Fibroblast of skin of abdomen (primary cell): ENCODE measurements at places on chromosomes 1 and 21.

GRCh38 chr1:221204055-221204833 lies 325.0 kb downstream of the HLX start:
- DNase-seq = no peak

GRCh38 chr1:232457595-232457994 lies 172.3 kb downstream of the SIPA1L2 start:
- DNase-seq = no peak

DNA sequence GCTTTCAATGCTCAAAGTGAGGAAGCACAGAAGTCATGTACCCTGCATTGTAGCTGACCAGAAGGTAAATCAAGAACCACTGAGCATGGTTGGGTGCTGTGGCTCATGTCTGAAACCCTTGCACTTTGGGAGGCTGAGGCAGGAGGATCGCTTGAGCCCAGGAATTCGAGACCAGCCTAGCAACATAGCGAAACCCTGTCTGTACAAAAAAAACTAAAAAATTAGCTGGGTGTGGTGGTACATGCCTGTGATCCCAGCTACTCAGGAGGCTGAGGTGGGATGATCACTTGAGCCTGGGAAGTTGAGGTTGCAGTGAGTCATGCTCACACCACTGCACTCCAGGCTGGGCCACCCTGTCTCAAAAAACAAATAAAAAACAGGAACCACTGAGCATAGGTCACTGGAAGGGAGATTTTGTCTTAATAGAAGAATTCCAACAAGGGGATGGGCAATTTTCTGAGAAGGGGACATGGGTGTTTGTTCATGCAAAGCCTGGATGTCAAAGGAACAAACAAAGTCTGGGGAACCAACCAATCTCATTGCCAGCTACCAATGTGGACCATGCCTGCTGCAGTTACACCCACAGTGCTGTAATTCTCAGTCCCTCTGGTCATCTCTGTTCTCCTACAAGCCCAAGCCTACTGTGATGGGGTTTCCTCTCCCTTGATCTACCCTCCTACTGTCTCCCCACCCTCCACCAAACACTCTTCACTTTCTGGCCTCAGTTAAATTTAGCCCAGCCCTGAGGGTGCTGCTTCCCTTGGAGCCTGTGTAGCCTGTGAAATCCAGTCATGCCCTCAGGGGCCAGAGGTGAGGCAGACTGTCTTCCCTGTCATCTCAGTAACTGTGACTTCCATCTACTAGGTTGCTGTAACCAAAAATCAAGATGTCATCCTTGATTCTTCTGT lies 47.9 kb downstream of the ELF3 start:
- no peak for DNase-seq

DNA sequence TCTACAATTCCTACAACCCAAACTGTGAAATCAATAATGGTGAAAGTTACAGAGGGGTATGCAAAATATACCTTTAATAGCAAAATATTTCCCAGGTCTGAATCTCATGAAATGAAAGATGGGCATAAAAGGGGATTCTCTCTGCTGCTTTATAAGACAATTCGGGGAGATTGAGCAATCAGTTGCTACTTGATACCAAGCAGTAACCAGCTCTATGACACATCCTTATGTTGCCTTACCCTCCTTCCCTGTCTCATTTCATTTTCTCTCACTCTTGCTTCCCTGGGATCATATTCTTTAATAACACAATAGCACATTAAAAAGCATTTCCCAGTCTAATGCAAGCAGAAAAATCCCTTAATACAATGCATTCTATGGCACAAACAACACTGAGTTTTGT lies 29.0 kb downstream of the ZSWIM5 start:
- DNase-seq = no peak

- DNase-seq = peak; percentile 62
These were observed 2.1 kb downstream of the SAMD11 start for GRCh38 chr1:925561-926421.

GRCh38 chr1:23286401-23286800 lies 57.7 kb downstream of the HNRNPR start:
- peak; percentile 44 for DNase-seq

GRCh38 chr1:223189903-223190724 lies 47.1 kb upstream of the TLR5 start:
- DNase-seq = peak; percentile 38

GRCh38 chr1:30990591-30990990 lies 74.9 kb downstream of the PUM1 start:
- peak; percentile 47 for DNase-seq

DNA sequence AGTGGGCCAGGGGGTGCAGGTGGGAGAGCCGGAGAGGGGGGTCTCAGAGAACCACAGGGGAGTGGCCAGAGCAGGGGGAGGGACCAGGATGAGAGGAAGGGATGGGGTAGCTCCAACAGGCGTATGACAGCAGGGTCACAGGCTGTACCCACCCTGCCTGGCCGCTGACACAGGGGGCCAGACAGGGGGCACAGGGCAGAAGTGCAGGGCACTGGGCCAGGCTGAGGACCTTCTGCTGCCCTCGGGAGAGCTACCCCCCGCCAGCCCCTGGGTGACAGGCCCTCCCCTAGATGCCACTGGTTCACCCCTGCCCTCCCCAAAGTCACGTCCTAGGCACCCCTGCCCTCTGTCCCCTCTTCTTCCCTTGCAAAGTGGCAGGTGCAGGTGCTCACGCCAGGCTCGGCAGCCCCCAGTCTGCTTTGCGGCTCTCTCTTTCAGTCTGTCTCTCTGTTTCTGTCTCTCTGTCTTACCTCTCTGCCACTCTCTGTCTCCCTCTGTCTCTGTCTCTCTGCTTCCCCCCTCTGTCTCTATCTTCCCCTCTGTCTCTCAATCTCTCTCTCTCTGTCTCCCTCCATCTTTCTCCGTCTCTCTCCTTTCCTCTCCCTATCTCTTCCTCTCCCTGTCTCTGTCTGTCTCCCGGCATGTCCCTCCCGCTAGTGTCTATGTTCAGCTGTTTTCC lies 48.5 kb downstream of the WNT9A start:
- DNase-seq = no peak

DNA sequence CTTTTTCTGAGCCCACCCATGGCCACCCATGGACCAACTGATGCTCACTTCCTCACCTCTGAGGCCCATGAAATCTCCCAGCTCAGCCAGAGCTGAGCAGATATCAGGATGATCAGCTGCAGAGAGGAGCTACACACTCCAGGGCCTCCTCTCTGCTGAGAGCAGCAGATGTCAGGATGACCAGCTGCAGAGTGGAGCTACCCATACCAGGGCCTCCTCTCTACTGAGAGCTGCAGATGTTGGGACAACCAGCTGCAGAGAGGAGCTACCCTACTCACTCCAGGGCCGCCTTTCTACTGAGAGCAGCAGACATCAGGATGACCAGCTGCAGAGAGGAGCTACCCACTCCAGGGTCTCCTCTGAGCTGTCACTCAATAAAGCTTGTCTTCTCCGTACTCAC lies 71.4 kb upstream of the LPGAT1 start:
- no peak for DNase-seq

GRCh38 chr1:214550857-214551435 lies 456 bp downstream of the PTPN14 start:
- no peak for DNase-seq

GRCh38 chr1:14599800-14600199 lies 1.3 kb downstream of the KAZN start:
- DNase-seq = no peak

DNA sequence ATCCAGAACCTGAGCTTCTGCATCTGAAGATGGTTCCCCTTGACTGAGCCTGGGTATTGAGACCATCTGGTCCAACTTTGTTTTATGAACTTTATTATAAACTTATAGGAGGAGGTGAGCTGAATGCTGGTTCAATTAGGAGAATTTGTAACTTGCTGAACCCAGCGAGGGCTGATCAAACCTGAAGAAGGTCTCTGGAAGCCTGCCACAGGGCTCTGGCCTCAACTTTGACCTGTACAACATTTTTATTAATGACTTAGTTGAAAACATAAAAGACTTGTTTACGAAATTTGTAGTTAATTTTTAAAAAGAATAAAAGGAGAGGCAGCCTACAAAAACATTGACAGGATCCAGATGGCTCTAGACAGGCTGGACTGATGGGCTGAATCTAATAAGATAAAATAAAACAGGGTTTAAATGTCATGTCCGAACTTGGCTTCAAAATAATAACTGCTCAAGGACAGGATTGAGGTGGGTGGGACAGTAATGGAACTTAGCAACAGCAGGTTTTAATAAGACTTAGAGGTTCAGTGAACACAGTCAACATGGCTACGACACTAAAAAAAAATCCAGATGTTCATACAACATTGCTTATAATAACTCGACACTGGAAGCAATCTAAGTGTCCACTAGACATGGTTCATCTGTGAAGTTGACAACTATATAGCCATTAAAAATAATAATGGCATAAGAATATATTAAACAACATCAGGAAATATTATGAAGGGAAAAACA lies 53.4 kb upstream of the GJB5 start:
- DNase-seq = no peak

DNA sequence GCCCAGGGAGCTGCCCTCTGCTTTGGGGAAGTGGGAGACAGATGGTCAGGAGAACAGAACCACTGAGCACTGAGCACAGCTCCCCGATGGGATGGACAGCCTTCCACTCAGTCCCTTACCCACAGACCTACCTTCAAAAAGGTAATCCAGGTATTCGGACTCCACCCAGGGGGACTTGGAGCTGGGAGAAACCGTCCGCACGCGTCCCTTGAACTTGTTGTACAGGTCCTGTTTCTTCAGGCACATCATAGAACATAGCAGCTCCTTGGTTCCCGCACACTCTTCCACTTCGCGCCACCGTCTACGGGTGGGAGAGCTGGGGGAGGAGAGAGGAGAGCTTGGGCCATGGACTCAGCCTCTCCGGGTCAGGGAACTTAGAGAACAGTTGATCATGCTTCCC lies 17.8 kb downstream of the IFNLR1 start:
- DNase-seq = no peak

GRCh38 chr1:65165269-65165993 lies 17.4 kb downstream of the AK4 start:
- DNase-seq = no peak

DNA sequence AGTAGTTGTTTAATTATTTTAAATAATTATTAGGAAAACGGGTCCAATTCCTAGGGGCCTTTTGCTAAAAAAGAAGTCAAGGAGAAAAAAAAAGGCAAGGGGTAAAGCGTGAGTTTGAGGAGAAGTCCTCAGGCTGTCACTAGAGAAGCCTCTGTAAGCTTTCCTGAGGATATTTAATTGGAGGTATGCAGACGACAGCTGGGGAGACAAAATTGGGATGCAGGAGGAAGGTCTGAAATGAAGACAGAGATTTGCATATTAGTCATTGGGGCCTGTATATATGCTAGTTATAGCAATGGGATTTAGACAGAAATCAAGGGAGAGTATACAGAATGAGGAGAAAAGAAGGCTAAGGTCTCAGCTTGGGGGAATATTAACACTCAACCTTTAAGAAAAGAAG lies 8.6 kb downstream of the ATP6V1G3 start:
- no peak for DNase-seq

- DNase-seq = no peak
These were observed 336.5 kb downstream of the RPS6KC1 start for GRCh38 chr1:213387380-213388015.

GRCh38 chr1:58318157-58319005 lies 228.1 kb downstream of the OMA1 start:
- DNase-seq = peak; percentile 71

DNA sequence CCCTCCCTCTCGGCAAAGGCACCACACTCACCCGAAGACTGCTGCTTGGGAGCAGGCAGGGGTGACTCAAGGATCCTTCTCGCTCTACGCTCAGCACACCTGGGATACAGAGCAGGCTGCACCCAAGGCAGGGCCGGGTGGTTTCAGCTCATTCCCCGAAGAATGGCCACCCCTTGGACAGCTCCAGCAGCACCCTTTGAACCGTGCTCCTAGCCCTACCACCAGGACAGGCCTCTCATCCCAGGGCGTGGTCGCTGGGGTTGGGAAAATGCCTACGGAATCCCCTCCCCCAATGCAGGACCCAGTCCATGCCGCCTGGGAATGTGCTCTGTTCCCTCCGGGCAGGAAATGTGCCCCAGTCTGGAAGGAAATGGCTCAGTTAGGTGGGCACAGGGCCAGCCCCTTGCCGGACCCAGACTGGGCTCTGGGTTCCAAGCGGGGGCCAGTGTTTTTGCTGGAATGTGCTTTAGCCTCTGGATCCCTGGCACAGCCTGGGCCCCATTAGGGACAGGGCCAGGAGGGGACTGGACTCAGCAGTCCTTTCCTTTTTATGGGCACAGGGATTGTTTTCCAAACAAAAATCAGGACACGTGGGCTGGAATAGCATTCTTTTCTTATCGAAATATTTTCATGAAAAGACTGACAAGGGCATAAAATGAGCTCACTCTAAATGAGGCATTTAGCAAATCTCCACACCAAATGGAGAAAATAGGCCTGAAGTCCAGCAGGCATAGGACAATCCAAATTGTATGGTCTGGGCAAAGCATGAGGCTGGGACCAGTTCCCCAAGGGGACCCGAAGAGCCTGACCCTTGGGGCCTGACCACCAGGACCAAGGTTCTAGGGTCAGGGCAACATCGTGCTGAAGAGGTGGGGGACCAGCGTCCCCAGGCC lies 7.3 kb downstream of the TMEM82 start:
- no peak for DNase-seq

GRCh38 chr1:167924102-167924501 lies 10.2 kb upstream of the ADCY10 start:
- DNase-seq = no peak

DNA sequence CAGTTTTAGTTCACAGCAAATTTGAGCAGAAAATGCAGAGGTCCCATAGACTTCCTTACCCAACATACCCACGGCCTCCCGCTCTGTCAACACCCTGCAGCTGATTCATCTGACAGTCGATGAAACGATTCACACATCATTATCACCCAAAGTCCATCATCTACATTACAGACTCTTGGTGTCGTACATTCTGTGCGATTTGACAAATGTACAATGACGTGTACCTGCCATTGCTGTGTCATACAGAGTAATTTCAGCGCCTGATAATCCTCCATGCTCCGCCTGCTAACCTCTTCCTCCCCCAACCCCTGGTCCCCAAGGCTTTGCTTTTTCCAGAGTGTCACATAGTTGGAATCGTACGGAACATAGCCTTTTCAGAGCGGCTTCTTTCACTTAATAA lies 94.7 kb upstream of the SLC25A33 start:
- DNase-seq = no peak

DNA sequence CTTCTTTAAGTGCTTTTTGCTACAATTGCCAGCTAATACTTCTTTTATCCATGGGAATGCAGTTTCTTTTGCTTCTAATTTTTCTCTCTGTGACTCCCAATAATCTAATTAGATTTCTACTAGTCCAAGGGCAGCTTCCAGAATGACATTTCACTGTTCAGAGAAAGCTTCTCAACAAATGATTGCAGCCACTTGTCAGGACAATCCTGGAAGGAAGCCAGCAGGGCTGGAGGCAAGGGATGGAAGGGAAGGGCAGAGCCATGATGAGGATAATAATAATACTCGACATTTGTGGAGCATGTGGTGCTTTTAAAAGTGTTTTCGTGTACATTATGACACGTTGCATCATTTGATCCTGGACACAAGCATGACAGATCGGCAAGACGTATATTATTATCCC lies 19.4 kb downstream of the F11R start:
- DNase-seq = no peak

DNA sequence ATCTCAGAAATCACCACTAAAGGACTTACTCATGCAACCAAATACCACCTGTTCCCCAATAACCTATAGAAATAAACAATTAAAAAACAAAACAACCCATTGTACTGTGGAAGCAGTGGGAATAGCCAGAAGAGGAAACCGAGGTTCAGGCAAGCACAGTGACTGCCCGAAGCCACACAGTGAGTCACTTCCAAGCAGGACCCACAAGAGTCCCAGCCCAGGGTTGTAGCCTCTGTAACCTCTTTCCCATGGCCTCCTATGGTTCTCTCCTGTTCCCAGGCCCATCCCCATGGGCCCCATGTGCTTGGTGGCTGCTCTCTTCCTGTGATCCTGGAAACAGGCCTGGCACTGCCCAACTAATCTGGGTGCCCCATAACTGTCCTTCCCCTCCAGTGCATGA lies 29.0 kb upstream of the HTR1D start:
- no peak for DNase-seq

GRCh38 chr1:215584389-215584788 lies 17.3 kb downstream of the KCTD3 start:
- no peak for DNase-seq
